ENCODE measurements at places on chromosomes 4 and X. TPM values are rescaled to one million over a fixed set of nuclear protein-coding genes. Genes with fewer than 3 reads are reported as not detected.

The GATA1 gene
- not detected for total RNA-seq

The SLITRK4 gene
- not detected for total RNA-seq

The KDR gene
- not detected for total RNA-seq

The LIMCH1 gene
- total RNA-seq, result 17.4 TPM

The AFAP1 gene
- 103 TPM for total RNA-seq

The LDB2 gene
- total RNA-seq, result 79.7 TPM

The GUCY1A1 gene
- not detected for total RNA-seq

The FUNDC2 gene
- total RNA-seq, result 41.0 TPM

The SLC4A4 gene
- 8.1 TPM for total RNA-seq

The RCHY1 gene
- 23.6 TPM for total RNA-seq

The PAGE2B gene
- not detected for total RNA-seq

The CETN2 gene
- total RNA-seq, result 51.7 TPM
